ENCODE measurements at places on chromosomes 11 and 22. TPM values are rescaled to one million over a fixed set of nuclear protein-coding genes. Genes with fewer than 3 reads are reported as not detected.

DNA sequence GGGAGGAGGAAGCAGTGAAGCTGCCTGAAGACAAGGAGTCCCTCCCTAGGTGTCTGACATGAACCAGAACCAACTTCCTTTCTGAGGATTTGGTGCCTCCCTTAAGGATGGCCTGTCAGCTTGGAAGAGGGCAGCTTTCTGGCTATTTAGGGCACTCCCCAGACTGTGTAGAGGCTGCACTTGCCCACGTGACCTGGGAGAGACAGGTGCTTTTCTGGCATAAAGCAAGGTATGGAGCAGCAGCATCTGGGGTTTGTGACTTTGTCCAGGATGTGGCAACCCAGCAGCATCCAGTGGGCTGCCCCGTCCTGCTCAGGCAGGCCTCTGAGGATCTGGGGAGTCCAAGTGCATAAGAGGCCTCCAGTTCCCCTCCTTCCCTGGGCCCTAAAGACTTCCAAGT lies 42.0 kb upstream of the TLCD5 start:
- DNase-seq = no peak
- H3K4me1 ChIP-seq = no peaks in the 10 kb centered on the region
- no peak overlapping the region for H3K4me3 ChIP-seq
- H3K36me3 ChIP-seq = no peaks in the 10 kb centered on the region
- no peak overlapping the region for H3K27ac ChIP-seq

DNA sequence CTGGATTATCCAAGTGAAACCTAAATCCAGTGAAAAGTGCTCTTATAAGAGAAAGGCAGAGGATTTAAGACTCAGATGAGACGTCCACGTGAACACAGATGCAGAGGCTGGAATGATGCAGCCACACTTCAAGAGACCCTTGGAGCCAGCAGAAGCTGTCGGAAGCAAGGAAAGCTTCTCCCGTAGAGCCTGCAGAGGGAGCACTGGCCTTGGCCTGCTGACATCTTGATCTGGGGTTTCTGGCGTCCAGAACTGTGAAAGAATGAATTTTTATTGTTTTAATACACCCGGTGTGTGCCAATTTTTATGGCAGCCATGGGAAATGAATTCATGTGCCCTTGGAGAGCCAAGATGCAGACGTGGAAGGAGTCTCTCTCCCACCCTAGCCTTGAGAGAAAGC lies 407.0 kb upstream of the B3GAT1 start:
- H3K36me3 ChIP-seq = no peaks in the 10 kb centered on the region
- no peak overlapping the region for H3K27ac ChIP-seq
- no peak for DNase-seq
- peaks cover 6% of the 10 kb centered on the region for H3K27me3 ChIP-seq

DNA sequence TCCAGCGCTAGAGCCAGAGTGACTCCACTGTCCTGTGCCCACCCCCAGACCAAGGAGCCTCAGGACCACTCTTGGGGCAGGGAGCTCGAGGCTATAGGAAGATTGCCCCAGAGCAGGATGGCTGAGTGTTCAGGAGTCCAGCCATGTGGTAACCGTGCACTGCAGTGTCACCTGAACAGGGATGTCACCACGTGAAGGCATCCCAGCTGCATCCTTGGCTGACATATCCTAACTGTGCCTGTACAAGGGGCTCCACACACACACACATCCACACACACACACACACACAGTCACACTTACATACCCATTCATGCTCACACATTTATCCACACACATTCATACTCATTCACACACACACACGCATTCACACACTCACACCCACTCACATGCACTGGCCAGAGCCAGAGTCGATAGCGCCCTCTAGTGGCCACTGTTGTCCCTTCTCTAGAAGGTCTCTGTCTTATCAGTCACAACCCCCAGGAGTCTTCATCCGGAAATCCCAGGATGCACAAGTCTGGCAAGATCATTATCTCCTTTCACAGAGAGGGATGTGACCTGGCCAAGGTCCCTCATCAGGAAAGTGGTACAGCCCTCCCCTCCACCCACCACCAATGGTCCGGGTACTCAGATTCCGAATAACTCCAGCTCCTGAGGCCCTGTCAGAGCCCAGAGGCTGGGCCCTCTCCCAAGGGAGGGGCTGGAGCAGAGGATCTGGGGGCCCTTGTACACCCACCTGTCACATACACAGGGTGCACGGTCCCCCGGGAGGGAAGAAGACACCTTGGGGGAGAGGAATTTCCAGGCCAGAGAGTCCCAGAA lies 55.1 kb downstream of the IGLL5 start:
- H3K27me3 ChIP-seq = peaks cover 23% of the 10 kb centered on the region
- H3K36me3 ChIP-seq = no peaks in the 10 kb centered on the region
- DNase-seq = peak; percentile 87
- peak overlapping the region; percentile 15 for H3K27ac ChIP-seq
- peaks cover 5% of the 10 kb centered on the region for H3K4me1 ChIP-seq

DNA sequence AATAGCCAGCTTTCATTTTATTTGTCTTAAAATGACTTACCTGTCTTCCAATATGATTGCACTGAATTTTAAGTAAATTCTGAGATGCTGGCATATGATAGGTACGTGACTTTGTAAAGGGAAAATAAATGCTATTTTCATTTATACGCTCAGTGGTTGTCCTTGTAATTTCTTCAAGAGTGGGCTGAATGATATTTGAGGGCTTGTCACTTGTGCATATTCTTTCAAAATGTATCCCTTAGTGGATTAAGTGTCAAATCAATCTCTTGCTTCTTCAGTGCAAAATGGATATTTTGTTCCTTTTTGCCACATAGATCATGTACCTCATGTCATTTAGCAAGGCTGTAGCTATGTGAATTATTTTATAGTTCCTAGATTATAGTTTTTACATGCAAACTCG lies 56.9 kb downstream of the GAS2 start:
- no peak overlapping the region for H3K4me3 ChIP-seq
- DNase-seq = no peak
- H3K27me3 ChIP-seq = no peaks in the 10 kb centered on the region

GRCh38 chr11:129283141-129283540 lies 91.0 kb upstream of the ARHGAP32 start:
- no peak overlapping the region for H3K4me3 ChIP-seq
- no peak overlapping the region for H3K27ac ChIP-seq
- no peak for DNase-seq
- H3K4me1 ChIP-seq = peaks cover 31% of the 10 kb centered on the region
- H3K27me3 ChIP-seq = peaks cover 13% of the 10 kb centered on the region

DNA sequence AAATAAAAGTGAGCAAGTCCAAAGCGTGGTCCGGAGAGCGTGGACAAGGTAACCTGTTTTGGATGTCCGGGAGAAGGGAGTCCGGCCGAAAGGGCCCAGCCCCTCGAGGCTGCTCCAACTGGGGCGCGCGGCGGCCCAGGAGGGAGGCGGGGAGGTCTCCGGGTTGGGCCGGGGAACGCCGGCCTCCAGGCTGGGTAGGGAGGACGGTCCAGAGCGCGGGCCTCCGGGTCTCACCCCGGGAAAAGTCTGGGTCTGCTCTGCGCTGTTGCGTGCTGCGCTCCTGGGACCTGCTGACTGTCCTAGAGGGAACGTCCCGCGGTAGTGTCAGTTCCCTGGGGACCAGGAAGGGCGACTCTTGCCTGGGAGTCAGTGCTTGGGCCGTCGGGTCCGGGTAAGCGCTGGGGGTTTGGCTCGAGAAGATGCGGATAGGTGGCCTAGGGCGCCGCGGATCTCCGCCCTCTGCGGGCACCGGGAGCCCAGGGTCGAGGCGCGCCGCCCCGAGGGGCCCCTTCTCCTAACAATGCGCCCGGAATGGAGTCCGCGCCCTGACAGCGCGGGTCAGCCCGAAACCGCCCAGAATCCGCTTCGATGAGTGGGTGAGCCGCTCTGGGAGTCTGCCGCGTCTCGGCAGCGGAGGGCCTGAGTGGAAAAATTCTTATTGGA lies 988 bp upstream of the FLI1 start:
- peak overlapping the region; percentile 95 for H3K4me3 ChIP-seq
- peak overlapping the region; percentile 95 for H3K27ac ChIP-seq
- peaks cover 29% of the 10 kb centered on the region for H3K36me3 ChIP-seq
- DNase-seq = peak; percentile 43
- H3K4me1 ChIP-seq = peaks cover 46% of the 10 kb centered on the region

OR52I2 gene
- total RNA-seq = not detected

APOA4 gene
- total RNA-seq = not detected

RNH1 gene
- 99.5 TPM for total RNA-seq

C11orf97 gene
- total RNA-seq = not detected

All from activated CD4-positive, alpha-beta T cell treated with anti-CD3 and anti-CD28 coated beads, Interleukin-2, amount 10 ng/mL, durations not matched to agents 7 days and 5 days (primary cell).